ENCODE measurements at places on chromosomes 6 and 20.

DNA sequence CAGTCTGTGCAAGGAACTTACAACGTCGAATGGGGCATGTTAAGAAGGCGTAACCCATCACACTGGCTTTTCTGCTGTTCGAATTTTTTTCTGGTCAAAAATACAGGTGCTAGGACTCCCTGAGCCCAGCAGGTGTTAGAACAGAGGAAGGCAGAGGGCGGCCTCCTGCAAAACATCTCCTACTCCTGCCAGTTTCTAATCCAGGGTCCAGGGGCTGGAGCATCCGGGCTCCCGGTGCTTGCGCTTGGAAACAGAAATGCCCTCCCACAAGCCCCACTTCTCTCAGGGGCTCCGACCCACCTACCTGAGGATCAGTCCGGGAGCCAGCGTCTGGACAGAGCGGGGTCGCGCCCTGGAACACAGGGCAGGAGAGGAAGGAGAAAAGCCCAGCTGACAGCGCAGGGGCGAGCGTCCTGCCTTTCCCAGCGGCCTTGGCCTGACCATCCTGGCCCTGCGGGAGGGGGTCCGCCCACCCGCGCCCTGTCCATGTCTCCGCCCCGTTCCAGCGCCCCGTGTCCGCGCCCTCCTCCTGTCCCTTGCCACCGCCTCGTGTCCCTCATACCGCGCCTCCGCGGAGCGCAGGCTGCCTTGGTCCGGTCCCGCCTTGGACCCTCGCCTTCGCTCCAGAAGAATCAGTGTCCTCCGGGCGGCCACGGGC is 14.8 kb upstream of the LPA start:
- no peak for DNase-seq

- peak; percentile 48 for DNase-seq
These were observed 1.1 kb downstream of the DEF6 start for GRCh38 chr6:35298625-35299140.

DNA sequence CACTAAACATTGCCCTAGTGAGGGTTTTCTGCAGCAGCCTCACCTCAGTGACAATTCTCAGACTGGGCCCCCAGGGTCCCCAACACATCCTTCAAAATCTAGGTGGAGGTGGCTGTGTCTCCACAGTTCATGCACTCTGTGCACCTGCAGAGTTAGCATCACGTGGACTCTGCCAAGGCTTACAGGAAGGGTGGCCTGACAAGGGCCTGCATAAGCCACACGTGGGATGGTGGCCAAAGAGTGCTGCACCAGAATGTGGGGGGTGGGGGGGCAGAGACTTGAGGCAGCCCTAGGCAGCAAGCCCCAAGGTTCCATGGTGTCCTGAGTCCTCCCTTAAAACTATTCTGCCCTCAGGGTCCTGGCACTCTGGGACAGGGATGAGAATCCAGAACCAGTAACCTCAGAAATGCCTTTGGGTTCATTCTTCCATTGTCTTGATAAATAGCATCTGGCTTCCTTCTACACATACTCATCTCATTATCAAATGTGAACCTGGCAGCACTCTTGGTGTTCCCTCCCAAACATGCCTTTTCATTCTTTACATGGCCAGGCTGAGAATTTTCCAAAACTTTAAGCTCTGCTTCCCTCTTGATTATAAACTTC is 1.6 kb upstream of the SERPINB1 start:
- no peak for DNase-seq

GRCh38 chr6:128036808-128037570 is 136.1 kb upstream of the THEMIS start:
- no peak for DNase-seq

GRCh38 chr6:105805501-105806023 is 280.6 kb upstream of the PRDM1 start:
- no peak for DNase-seq

DNA sequence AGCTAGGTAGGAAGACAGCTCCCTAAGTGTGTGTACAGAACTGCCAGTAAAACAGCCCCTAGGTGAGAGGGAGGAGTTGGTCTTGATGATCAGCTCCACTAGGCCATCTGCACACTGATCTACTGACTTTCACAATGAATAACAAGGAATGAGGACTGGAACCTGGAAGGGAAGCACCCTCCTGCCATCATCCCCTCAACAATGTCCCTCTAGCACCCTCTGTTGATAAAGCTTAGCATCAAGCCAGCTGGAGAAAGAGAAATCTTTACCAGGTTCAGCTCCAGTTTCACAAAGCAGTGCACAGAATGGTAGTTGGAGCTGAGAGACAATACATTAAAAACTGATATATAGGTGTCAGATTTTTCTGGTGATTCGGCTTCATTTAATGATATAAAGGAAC is 57.2 kb upstream of the IRAK1BP1 start:
- DNase-seq = no peak

- peak; percentile 68 for DNase-seq
These were observed 13.6 kb downstream of the ITPA start for GRCh38 chr20:3222635-3223600.

DNA sequence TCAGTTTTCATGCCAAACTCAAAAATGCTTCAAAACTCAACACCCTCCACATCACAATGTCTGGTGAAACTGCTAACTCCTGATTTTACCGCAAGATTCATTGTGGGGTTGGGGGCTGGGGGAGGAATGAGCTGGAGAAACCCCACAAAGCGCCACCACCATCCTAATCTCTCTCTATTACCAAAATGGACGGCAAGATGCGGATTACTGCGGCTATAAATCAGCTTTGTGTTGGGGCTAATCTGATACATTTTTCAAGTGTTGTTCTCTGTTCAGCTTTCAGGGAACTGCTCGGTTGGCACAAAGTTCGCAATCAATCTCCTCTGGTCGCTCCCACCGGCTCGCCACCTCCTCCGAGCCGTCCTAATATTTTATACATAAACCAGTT is 83.7 kb downstream of the TMEM242 start:
- no peak for DNase-seq

DNA sequence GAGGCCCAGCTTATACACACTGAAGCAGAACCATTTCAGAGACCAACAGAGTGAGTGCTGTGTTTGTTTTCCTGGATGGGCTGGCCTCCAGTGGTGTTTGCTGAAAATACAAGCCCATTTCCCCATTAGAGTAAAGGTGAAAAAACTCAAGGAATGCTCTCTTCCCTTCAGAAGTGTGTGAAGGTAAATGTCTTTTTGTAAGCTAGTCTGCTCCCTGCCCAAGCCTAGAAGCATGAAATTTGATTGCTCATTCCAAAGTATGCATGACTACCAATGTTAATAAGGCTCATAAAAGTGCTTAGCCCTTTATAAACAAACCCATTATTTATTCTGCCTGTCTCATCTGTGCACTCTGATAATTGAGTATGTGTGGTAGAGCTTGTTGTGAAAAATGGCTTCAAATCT is 59.1 kb downstream of the ADGRF1 start:
- no peak for DNase-seq

- no peak for DNase-seq
These were observed 645.5 kb downstream of the GRIK2 start for GRCh38 chr6:102038964-102039363.

GRCh38 chr20:34654207-34654744 is 22.6 kb downstream of the PIGU start:
- no peak for DNase-seq

GRCh38 chr20:40525351-40525750 is 163.7 kb downstream of the MAFB start:
- no peak for DNase-seq

- DNase-seq = no peak
These were observed 120.9 kb downstream of the COL12A1 start for GRCh38 chr6:75084872-75085381.

GRCh38 chr6:10542213-10542612 is 21.1 kb downstream of the GCNT2 start:
- no peak for DNase-seq

GRCh38 chr20:19543101-19543500 is 215.0 kb upstream of the RIN2 start:
- no peak for DNase-seq

Data from CD4-positive, alpha-beta T cell treated with Interleukin-17A for 4 hours (primary cell).